Renal cortical epithelial cell (primary cell): ENCODE measurements at places on chromosomes 2 and 18.
A peak's percentile ranks its signal among the peaks of the same experiment; 100 is the strongest.

- DNase-seq = no peak
Observed at GRCh38 chr2:152174574-152174973, 989 bp downstream of the STAM2 start.

GRCh38 chr2:177172034-177172880 is 40.3 kb upstream of the HNRNPA3 start:
- peak; percentile 91 for DNase-seq

GRCh38 chr2:10552220-10552870 is 104.2 kb upstream of the ODC1 start:
- no peak for DNase-seq

- no peak for DNase-seq
Observed at GRCh38 chr18:25876330-25876948, 214.0 kb downstream of the SS18 start.

DNA sequence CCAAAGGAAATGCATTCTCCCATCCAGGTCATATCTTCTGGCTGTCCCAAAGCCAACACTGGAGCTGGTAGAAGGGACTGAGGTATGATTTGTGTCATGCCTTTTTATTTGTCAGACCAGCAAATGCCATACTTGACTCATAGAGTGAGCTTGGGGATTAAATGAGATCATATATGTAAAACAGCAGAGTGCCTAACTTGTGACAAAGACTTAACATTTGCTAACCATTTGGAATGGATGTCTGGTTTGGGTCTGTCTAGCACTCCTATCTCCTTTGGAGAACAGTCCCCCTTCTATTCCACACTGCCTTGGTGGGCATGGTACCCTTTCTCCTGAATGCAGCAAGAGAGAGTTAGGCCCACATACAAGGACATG is 128.5 kb upstream of the LGALSL start:
- DNase-seq = no peak

DNA sequence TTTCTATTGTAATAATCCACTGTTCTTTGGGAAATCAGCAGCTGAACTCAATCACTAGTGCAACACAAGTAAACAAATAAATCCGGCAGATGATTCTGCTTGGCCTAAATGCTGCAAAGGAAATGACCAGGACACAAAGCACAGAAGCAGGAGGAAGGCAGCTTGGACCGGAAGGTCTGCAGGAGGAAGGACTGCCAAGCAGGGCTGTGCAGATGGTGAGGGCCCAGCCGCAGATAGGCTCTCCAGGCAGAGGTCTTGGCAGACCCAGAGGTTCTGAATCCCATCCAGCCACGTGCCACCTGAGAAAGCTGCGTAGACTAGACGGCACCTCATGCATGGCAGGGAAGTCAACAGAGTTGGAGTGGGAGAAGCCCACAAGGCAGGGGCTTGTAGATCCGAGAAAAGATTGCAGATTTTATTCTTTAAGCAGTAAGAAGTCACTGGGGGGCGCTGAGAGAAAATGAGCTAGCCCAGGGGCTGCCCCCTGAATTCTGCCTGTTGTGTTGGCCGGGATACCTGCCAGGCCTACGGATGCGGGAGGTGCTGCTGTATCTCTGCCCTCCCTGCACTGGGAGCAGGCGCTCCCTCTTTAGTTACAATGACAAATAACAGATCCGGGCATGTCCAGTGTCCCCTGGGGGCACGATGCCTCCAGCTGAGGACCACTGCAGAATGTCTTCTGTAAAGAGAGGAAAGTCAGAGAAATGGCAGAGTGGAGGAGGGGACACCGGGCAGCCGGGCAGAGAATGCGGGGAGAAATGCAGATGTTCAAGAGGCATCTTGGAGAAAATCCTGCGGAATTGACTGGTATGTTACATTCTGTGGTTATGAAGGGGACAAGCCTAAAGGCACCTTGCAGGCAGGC is 153.5 kb downstream of the PXDN start:
- DNase-seq = no peak

GRCh38 chr2:223300326-223300725 is 248.3 kb downstream of the KCNE4 start:
- DNase-seq = peak; percentile 17

- DNase-seq = peak; percentile 86
Observed at GRCh38 chr18:44725300-44726058, 44.8 kb downstream of the SETBP1 start.

GRCh38 chr2:10971888-10972260 is 60.1 kb downstream of the KCNF1 start:
- peak; percentile 4 for DNase-seq

DNA sequence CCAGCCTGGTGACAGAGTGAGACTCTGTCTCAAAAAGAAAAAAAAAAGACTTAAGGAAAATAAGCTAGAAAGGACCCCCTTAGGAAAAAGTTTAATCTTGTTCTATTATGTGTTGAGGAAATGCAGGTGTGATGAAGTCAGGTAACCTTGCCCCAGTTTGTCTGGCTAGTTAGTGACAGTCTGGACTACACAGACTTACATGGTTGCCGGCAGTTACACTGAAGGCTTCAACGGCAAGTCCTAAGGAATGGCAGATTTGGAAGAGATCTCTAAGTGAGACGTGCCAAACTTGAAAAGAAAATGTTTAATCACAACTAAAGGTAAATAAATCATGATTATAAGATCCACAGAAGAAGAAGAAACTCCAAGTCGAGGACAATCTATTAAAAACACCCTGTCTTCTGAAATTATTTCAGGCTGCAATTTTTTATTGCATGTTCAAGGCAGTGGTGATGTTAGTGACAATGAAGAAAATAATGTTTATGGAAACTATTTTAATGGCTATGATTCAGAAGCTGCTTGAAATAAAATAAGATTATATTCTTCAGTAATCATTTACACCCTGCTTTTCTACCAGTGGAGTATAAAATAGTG is 84.2 kb downstream of the TTC27 start:
- no peak for DNase-seq

GRCh38 chr2:158907926-158908456 is 60.4 kb upstream of the TANC1 start:
- DNase-seq = no peak

- no peak for DNase-seq
Observed at GRCh38 chr2:212935752-212936151, 215.7 kb downstream of the IKZF2 start.

DNA sequence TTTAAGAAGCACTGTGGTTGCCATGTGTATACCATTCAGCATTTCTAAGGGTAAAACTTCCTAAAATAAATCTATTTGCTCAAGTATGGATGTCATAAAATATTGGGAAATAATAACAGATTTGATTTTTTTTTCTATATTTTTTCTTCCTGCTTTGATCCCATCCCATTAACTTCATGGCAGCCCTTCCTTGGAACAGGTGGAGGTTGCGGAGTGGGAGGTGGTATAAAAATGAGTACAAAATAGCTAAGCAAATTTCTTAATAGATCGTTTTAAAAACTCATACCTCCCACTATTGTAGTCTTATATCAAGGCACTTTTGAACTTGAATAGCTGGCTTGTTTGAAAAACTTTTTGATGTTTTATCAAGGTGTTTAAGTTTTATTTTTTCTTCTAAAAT is 152.1 kb upstream of the KYNU start:
- DNase-seq = no peak

DNA sequence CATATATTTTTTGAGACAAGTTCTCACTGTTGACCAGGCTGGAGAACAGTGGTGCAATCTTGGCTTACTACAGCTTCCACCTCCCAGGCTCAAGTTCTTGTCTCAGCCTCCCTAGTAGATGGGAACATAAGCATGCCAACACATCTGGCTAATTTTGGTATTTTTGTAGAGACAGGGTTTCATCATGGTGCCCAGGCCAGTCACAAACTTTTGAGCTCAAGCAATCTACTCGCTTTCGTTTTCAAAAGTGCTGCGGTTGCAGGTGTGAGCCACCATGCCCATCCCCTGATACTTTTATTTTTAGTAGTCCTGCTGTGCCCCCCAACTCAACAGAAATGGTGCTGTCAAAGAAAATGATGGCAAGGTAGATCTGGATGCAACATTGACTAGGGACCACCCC is 1127.3 kb downstream of the SUCLG1 start:
- DNase-seq = no peak

DNA sequence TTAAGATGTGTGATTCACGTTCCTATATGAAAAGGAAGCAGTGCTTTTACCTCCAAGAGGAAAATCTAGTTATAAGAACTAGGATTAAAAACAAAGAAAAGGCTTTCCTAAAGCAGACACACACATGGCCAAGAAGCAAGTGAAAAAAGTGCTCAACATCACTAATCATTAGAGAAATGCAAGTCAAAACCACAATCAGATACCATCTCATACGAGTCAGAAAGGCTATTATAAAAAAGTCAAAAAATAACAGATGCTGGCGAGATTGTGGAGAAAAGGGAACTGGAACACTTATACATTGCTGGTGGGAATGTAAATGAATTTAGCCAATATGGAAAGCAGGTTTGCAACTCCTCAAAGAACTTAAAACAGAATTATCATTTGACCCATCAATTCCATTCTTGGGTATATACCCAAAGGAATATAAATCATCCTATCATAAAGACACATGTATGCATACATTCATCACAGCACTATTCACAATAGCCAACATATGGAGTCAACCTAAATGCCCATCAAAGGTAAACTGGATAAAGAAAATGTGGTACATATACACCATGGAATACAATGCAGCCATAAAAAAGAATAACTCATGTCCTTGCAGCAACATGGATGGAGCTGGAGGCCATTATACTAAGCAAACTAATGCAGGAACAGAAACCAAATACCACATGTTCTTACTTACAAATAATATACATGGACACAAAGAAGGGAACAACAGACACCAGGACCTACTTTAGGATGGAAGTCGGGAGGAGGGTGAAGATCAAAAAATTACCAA is 285.3 kb downstream of the RAD51AP2 start:
- DNase-seq = no peak

DNA sequence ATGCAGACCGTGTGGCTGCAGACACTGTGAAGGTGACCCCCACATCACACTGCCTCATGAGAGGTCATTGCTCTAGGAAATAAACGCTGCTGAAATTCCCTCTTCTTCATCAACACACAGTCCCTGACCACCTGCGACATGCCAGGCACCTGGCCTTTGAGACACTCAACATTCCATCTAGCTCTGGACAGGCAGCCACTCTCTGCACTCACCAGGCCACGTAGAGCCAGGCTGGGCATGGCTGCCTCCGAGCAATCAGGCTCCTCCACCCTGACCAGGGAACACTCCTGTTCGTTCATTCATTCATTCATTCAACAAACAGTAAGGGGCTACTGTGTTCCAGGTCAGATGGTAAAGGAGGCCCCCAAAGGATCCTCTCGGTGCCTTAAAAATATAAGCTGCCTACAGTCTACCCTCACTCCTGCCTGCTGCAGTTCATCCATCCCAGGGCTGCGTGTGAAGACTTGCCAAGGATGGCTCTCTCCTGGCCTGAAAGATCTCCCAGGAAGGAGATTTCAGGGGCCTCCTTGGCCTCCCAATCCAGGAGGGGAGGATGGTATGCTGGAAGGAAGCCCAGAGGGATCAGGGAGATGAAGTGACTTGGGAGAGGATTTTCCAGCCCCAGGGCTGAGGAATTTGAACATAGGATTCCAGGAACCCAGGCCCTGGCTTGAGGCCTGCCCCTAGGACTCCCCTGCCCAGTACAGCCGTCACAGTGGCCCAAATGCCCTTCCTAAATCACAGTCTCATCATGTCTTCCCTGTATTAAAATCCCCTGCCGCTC is 66.7 kb downstream of the TNS1 start:
- DNase-seq = no peak
